Left ventricle myocardium superior (tissue), 1 donor: ENCODE measurements at places on chromosomes 7 and 10.
A peak's percentile ranks its signal among the peaks of the same experiment; 100 is the strongest.

DNA sequence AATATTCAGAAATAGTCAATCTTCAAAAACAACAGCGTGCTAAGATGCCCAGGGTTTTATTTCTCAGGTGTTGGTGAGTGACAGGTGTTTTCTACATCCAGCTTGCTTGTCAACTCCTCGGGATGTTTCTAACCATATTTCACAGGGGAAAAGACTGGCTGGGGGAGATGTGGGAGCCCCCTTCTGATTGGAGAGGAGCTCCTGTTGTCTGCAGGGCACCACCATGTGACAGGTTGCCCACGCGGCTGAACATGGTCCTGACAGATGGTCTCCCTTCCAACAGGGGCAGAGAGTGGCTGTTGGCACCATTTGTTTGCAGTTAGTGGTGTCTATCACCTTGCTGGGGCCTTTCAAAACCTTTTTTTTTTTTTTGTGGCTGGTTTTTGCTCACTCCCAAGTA, 16.5 kb upstream of the GPR26 start:
- no peak for DNase-seq

DNA sequence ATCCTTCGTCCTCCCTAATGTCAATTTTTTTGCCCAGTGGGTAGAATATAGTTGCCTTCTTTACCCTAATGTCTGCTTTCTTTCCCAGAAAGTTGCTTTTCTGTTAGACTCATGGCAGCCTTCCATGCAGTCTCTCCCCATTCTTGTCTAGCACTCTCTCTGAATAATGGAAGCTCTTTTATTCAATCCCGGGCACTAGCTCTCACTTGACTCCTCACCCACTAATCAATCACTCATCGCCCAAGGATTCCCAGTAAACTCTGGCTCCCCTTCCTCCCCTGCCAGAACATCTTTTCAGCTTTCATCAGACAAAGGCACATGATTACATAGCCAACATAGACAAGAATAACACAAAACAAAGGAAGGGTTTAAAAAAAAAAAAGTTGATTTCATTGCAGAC, 100.2 kb upstream of the RELN start:
- no peak for DNase-seq

GRCh38 chr10:64760371-64760770, 1239.2 kb downstream of the REEP3 start:
- no peak for DNase-seq

- DNase-seq = no peak
These were observed 127.5 kb downstream of the ABCA13 start for GRCh38 chr7:48298779-48299178.

GRCh38 chr10:20975236-20975635, 78.1 kb upstream of the NEBL start:
- no peak for DNase-seq

DNA sequence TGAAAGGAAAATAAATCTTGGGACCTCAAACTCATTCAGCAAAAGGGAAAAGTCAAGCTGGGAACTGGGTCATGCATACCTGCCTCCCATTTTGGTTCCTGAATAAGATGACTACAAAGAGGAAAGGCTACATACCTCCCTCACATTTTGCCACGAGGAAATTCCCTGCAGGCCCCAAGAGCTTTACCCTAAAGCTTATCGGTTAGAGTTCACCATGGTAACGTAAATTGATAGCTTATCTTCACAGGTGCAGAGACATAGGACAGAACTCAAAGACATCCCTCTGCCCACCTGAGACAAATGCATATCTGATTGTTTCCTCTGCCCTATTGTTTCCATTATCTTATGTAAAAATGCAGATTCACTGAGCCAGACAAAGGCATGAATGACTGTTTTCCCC, 31.5 kb upstream of the GRB10 start:
- no peak for DNase-seq

DNA sequence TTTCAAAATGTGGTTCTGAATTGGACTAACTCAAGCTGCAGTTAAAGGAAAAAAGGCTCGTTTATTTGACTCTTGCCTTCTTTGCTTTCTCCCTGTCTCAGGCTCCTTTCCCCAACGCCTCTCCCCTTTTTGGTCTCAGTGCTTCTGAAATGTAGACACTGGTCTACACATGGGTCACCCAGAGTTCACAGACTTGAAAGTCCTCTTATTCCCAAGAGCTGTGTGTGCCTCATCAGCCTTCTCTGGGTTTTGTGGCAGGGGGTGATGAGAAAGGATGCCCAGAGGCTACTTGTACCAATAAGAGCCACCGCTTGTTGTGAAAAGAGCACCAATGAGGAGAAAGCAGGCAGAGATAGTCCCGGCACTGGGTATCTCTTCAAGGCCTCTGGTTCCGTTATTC, 125.7 kb downstream of the BICC1 start:
- DNase-seq = no peak

DNA sequence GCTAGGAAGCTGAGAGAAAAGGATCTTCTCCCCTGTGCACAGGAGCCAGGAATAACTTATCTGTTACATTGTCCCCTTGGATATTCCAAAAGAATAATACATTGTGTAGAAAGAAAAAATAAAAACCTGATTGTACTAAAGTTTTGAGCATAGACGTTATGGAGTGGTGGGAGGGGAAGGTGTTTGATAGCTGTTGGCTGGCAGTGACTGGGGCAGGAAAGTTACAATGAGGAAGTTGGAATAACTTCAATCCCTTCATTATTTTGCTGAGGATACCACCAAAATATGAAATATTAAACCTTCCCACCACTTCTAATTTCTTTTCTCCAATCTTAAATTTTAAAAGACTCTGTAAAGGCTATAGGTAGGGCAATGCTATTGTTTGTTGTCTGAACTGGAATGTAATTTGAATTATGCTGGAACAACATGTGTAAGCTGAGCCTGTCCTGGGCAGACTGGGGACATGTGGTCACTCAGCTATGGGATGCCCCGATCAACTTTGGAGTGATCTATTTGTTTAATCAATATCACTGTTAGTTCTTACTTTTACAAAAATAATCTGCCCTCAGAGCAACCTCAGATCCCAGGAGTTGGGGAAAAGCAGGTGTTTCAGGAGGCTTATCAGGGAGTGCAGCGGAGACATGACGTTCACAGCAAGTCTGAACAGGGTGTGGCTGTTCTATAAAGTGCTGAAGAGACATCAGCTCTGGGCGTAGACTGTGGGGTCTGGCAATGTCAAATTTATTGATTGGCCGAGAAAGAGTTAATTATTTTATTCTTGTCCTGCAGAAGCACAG, 20.8 kb downstream of the CYP3A43 start:
- DNase-seq = no peak

GRCh38 chr7:156474241-156474743, 166.3 kb upstream of the RNF32 start:
- no peak for DNase-seq

DNA sequence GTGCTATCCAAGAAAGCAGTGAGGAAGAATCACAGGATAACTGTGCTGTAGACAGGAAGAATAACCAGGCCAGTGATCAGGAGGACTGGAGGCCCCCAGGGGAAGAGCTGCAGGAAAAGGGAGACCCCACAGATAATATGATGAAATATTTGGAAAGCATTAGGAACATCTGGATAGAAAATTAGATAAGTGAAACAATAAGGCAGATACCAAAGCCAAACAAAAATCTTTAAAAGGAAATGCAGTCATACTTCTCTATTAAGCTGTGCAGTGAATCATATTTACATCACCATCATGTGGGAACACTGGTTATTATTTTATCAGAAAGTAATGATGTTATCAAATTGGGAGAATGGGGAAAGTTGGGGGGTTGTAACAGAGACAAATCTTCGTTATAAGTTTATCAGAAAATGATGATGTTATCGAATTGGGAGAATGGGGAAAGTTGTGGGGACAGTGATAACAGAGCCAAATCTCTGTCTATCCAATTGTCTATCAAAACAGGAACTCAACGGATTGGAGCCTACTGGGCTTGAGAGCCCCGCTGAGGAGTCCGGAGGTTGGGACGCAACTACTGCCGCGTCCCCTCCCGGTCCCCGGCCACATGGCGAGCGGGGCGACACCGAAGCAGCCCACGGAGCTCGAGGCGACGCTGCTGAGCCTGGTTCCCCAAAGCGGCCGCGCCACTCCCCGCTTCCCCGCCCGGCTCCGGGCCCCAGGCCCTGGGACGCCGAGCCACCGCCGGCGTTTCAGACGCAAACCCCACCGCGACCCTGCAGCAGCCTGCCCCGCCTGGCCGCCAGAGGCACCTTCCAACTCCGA, 14.0 kb upstream of the RALA start:
- peak; percentile 61 for DNase-seq

DNA sequence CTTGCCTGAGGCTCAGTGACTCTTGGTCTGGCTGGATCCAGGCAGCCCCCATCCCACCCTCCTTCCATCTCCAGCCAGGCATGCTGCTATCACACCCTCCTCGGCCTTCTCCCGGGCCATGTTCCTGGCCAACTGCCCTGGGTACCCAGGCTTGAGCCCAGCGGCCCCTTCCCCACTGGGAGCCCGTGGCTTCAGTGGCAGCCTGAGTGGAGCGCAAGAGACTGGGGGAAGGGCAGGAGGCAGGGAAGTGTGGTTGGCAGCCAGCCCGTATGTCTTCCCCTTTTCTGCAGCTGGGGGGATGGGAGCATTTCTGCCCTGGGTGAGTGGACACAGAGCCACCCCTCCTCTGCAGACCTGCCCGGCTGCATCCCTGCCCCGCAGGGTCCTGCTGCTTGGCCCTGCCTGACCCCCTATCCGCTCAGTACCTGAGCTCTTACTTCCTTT, 148.5 kb downstream of the ARHGAP22 start:
- DNase-seq = peak; percentile 70

DNA sequence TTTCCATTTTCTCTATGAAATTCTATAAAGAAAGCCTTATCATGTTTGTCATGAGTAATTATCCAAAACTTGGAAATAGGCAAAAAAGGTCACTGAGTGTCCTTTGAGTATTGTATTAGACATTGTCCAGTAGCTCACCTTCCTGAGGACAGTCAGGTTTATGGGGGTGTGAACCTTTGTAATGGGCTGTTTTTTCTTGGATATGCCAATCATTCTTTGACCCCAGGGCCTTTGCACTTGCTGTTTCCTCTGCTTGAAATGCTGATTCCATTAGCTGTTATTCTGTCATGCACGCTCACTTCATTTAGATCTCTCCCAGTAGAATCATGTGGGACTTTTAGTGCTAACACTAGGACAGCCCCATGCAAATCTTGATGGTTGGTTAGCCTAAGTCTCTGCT, 4.9 kb downstream of the CCDC172 start:
- DNase-seq = no peak

DNA sequence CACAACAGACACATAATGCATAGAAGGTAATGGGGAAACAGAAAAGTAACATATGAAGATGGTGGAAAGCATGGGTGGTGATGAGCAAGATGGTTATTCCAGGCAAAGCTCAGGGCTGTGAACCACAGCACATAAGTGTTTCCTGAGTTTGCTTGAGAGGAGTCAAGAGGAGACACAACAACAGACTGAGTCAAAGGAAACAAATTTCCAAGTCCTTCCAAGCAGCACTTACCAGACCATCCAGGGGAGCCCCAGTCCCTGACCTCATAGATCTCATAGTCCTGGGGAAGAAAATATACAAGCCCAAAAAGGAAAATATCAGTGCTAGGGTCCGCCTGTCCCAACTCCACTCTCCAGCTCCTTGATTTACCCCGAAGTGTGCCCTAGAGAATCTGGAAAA, 216.6 kb upstream of the FZD1 start:
- no peak for DNase-seq

DNA sequence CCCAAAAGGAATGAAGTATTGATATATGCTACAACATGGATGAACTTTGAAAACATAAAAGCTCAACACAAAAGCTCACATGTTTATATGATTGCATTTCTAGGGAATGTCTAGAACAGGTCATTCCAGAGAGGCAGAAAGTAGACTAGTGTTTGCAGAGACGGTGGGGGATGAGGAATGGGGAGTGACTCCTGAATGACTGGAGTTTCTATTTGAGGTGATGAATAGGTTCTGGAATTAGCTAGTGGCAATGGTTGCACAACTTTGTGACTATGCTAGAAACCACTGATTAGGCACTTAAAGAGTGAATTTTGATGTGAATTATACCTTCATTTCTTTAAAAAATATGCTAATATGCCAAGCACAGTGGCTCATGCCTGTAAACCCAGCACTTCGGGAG, 6.9 kb downstream of the KPNA7 start:
- no peak for DNase-seq

- no peak for DNase-seq
These were observed 49.6 kb downstream of the PLPP4 start for GRCh38 chr10:120506674-120507073.

GRCh38 chr7:55569269-55569663, 3.0 kb downstream of the VOPP1 start:
- DNase-seq = no peak

- DNase-seq = no peak
These were observed 96.4 kb upstream of the CACNA2D1 start for GRCh38 chr7:82539969-82540368.

DNA sequence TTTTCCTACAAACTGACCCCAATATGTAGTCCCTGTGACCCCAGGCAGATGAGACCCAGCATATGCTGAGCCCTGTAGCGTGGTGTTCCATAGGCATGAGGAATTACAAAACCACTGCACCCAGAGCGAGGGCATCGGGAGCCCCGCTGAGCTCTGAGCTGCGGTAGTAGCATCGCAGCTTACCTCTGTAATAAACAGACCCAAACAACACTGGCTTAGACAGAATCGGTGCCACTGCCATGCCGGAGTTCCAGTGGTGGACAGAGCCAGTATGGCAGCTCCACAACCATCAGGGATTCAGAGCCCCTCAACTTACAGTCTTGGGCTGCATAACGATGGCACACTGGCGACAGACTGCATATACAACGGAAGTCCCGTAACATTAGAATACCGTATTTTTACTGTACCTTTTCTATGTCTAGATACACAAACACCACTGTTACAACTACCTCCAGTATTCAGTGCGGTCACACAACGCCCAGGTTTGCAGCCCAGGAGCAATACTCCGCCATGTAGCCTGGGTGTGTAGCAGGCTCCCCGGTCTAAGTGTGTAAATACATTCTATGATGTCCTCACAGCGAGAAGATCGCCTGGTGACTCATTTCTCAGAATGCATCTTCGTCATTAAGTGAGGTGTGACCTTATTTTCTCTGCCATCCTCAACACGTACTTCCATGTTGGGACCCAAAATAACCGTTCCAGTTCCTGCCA, 68.8 kb downstream of the PROSER2 start:
- DNase-seq = no peak

DNA sequence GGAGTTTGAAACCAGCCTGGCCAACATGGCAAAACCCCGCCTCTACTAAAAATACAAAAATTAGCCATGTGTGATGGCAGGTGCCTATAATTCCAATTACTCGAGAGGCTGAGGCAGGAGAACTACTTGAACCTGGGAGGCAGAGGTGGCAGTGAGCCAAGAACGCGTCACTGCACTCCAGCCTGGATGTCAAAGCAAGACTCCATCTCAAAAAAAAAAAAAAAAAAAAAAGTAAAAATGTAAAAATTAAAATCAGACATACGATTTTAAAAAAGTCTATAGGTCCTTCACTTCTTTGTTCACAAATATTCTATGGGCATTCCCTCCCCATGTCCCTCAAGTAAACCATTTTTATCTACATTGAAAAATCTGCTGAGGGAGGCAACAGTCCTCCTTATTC, 34.9 kb upstream of the TLL2 start:
- peak; percentile 68 for DNase-seq

GRCh38 chr7:95396136-95397032, at the start of gene PON3:
Gene PON3 (minus strand): TSS chr7:95396375. CDS start chr7:95396350, 25 bp downstream.
- peak; percentile 47 for DNase-seq

- DNase-seq = peak; percentile 22
These were observed 20.1 kb downstream of the CHST3 start for GRCh38 chr10:71984126-71984808.

- peak; percentile 72 for DNase-seq
These were observed 922 bp downstream of the CXCL12 start for GRCh38 chr10:44383749-44384600.
